ENCODE measurements at places on chromosomes 5 and 9.
A peak's percentile ranks its signal among the peaks of the same experiment; 100 is the strongest.

DNA sequence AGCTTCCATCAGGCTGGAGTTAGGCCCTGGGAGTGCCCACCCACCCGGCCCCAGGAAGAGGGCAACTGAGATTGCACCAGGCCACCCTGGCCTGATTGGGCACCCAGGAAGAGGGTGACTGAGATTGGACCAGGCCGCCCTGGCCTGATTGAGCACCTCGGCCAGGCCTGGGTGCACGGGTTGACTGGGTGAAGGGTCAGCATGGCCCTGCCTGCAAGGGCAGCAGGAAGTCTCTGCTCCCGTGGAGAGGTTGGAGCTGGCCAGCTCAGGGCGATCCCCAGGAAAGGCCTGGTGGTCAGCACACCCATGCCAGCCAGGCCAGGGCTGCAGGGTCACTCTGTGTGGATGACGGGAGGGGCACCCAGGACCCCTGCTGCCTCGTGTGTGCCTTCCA lies 11.8 kb downstream of the ADAMTSL2 start:
- no peak for DNase-seq

DNA sequence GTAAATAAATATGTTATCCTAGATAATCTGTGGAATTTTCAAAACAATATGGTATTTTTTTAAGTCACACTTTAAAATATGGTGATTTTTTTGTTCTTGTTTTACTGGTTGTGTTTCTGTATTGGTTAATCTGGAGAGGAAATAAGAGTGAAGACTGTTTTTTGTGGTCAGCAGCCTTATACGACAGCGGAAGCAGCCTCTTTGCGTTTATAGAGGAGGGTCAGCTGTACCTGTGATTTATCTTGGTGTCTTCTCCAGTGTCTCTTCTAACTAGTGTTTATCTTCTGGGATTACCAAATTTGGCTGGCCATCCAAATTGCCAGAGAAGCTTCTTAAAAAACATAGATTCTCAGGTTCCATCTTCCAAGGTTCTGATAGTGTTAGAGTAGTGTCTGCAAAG lies 58.7 kb downstream of the ICE1 start:
- DNase-seq: no peak

- DNase-seq: peak; percentile 2
These were observed 106.2 kb downstream of the KLHL3 start for GRCh38 chr5:137629646-137630045.

GRCh38 chr9:129213551-129213950 lies 35.5 kb upstream of the IER5L start:
- no peak for DNase-seq

- no peak for DNase-seq
These were observed 188.6 kb downstream of the FSTL4 start for GRCh38 chr5:133423618-133424282.

GRCh38 chr9:33364127-33364526 lies 38.2 kb downstream of the AQP7 start:
- DNase-seq: no peak
